ENCODE measurements at places on chromosomes 4 and X.

DNA sequence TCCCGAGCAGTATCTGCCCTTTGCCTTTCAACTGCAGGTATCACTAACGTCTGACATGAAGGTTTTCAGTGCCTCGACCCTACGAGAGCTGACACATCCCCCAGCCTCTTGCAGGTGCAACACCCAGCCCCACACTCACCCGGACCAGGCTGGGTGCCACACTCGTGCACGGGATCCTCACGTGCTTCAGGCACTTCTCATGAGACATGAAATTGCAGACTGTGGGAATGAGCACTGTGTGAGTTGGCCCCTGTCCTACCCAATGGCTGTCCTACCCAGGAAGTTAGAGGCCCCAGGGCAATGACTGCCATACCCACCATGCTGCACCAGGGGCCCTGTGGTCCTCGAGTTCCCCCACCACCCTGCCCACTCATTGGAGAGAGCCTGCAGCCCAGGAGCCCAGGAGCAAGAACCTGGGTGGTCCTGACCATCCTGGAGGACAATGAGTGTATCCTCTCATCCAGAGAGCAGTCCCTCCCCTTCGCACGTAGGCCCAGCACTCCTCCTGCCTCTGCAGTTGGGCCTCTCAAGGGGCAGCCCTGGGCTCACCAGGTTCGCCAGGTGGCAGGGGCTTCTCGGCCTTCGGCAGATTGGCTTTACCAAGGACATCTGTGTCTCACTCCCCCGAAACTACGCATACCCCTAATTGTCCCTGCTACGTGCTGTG lies 2.4 kb downstream of the DGKQ start:
- no peak for DNase-seq

GRCh38 chr4:120314969-120315368 lies 248.3 kb upstream of the MAD2L1 start:
- no peak for DNase-seq

DNA sequence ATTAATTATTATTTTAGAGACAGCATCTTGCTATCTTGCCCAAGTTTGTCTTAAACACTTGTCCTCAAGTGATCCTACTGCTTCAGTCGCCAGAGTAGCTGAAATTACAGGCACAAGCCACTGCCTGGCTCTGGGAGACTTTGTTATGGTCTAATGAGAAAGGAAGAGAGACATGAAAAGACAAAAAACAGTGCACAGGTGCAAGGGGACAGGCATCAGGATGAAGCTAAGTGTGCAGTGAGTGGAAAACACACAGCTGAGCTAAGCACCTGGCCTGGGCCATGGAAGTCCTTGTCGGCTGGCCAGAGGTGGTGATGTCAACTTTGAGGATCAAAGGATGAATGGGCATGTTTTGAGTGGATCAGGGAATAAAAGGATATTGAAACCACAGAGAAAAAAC lies 102.7 kb downstream of the HS3ST1 start:
- no peak for DNase-seq

DNA sequence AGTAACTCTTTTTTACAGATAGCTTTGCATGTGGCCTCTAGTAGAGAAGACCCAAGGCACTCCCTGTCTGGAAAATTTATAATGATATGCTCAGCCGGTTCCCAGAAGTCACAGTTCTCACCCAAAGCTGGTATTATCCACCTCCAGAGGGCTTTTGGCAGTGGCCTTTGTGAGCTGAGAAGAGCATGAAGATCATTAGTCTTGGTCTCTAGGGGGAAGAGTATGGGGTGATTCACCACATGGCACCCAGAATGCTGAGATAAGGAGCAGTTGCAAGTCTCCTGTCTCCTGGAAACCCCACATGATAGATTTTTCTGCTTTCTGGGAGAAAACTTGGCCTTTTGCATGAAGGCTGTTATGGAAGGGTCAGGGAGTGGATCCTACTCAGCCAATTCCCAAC lies 75.4 kb upstream of the PRPS1 start:
- DNase-seq = no peak

DNA sequence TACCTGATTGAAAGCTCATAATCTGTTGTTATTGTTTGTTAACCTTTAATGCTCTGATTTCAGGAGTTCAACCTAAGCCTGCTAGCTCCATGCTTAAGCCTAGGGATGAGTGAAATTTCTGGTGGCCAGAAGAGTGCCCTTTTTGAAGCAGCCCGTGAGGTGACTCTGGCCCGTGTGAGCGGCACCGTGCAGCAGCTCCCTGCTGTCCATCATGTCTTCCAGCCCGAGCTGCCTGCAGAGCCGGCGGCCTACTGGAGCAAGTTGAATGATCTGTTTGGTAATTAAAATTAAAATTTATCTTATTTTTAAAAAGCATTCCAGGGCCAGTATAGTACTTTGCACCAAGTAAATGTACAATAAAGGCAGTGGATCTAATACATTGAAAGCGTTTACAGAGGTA lies 37.1 kb upstream of the MSANTD1 start:
- DNase-seq = no peak

GRCh38 chrX:41688835-41689234 lies at the start of gene GPR34:
Gene GPR34, plus strand, starts transcription at chrX:41688973. Its CDS starts 6,661 bp downstream, at chrX:41695634.
- no peak for DNase-seq

DNA sequence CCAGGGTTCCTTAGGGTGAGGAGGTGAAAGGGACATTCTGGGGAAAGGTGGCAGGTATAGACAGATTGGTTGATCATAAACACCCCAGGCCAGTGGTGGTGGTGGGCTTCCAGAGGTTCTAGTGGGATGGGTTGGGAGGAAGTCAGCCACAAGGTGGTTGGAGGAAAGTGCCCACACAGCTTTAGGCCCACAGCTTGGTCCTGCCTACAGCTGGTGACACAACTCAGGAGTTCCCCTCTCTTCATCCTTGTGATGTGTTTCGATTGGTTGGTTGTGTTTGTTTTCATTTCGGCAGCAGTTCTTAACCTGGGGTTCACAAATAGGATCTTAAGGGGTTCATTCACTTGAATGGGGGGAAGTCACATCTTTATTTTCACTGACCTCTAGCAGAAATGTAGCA lies 157.0 kb downstream of the TMEM164 start:
- DNase-seq = no peak

- DNase-seq = no peak
Observed at GRCh38 chr4:165780735-165781134, 92.3 kb upstream of the TLL1 start.

- no peak for DNase-seq
Observed at GRCh38 chr4:73485596-73485995, 4.1 kb downstream of the AFM start.

GRCh38 chrX:71492231-71493065 lies 40.5 kb upstream of the OGT start:
- peak; percentile 4 for DNase-seq

- DNase-seq = no peak
Observed at GRCh38 chr4:172957216-172957615, 211.4 kb upstream of the GALNT7 start.

Data from BE2C (cell line).